ENCODE measurements at places on chromosomes 2 and 18.

GRCh38 chr2:20193185-20193584 is 31.7 kb downstream of the SDC1 start:
- no peak for DNase-seq

DNA sequence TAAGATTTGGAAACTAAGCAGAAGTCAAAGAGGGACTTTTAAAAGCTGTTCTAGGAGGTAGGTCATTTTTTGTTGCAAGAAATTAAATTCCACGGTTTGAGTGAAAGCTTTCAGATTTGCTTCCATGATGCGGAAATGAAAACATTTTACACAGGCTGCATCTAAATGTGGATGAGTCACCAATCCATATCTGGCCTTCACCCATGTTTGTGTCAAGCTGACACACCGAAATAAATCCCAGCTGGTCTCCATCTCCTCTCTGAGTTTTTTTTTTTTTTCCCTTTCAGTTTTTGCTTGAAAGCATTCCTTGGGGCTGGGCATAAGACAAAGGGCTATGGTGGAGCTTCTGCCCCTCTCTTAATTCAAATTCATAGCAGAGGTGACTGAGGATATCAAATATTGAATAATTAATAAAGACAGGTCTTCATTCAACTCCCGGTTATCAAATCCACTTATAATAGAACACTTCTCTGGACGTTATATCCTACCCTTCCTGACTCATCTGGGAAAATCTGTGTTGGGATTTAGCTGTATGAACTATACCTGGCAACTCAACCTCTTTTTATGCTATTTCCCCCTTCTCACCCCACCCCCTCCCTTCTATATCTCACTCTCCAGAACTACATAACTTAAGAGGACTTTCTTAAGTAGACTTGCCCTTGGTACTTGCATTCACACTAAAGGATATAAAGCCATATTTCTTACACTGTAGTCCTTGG is 558.3 kb upstream of the GCFC2 start:
- no peak for DNase-seq

- DNase-seq: no peak
Observed at GRCh38 chr18:44920441-44920840, 239.8 kb downstream of the SETBP1 start.

DNA sequence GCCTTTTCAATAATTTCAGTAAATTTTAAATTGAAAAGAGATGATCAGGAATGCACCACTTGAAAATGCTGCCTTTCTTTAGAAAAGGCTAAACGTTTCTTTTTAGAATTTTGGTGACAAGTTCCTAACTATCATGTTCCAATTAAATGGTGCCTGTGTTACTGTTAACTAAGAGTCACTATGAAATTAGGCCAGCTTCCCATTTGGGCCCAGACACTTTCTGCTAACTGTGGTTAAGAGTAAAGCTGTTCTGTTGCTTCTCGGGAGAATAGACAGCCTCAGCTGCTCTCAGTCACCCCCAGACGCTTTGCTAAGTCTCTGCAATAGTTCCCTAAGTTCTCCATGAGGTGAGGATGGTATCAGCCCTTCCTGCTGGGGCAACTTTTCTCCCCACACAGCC is 90.2 kb downstream of the NPAS2 start:
- no peak for DNase-seq

- peak; percentile 62 for DNase-seq
Observed at GRCh38 chr2:70069049-70069448, 18.2 kb upstream of the PCBP1 start.

DNA sequence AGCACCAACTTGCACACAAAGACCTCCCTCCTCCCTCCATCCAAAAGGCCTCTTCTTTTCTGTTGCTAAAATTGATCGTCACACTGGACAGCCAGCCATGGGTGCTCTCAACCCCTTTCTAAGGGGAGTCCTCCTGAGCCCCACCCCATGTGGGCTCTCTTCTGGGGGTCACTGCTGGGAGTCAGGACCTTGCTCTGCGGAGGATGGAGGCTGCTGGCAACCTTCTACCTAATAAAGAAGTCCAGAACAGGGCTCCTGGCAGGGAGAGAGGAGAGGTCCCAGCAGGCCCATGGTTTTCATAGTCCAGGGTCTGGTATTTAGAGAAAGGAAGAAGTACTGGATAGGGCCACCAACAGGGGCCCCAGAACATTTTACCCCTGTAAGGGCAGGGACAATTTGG is 67.6 kb upstream of the OTOS start:
- no peak for DNase-seq

DNA sequence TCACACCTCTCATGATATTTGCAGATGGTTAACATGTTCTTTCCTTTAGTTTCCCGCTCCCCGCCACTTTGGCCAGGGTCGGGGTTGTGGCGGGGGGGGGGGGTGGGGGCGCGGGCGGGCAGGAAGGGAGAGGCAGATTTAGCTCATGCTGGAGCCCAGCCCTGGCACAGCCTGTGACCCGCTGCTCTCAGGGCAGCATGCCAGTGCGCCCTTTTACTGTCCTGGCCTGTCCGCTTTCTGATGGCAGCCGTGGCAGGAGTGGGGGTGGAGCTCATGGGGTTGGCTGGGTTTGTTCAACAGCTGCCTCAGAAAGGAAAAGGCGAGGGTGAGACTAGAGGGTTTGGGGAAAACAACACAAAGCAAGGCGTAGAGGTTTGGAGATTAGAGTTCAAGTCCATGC is 56.1 kb downstream of the TNP1 start:
- no peak for DNase-seq

DNA sequence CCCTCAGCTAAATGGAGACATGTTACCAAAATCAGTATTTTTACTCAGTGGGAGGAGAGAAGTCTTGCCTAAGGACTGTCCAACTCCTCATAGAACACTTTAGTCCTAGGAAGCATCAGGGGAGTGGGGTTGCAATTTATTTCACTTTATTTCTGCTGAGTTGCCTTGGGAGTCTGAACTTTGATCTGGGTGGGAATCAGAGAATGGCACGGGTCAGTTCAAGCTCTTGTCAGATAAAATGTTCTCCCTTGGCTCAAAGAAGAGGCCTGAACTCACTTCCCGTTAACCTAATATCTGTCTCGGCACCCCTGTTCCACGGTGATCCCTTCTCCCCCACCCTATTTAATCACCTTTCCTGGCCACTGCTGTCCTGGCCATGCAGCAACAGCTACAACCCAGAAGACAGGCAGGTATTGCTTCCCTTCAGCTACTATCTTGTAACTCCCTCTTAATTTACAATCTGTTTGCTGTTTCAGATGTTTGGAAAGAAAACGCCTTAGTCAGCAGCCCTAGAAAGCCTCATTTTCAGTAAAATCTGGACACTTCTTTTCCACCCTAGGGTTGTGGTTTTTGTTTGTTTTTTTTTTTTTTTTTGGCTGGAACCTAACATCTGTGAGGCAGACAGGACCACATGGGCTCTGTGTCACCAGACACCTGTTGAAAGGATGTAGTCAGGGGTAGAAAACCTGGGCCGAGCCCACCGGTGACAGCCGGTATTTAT is 52.5 kb downstream of the SERTAD2 start:
- no peak for DNase-seq

- no peak for DNase-seq
Observed at GRCh38 chr2:71614976-71615766, 161.8 kb downstream of the DYSF start.

- no peak for DNase-seq
Observed at GRCh38 chr2:237455764-237456163, 31.3 kb upstream of the MLPH start.

DNA sequence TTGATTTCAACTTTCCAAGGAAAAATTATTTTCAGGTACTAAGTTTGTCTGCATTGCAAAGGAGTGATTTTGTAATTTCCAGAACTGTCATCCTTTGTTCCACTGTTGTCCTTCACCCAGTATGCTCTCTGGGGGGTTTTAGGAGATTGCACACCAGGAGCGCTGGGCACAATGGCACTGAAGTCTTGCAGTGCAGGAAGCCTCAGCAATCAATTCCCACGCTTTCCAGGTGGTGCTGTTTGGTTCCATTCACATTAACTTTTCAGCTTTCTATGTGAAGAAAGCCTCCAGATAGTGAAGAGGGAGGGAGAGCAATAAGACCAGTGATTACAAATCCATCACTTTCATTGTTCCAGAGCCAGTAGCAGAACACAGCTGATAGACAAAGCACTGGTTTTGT is 344.0 kb upstream of the VWC2L start:
- DNase-seq: no peak

DNA sequence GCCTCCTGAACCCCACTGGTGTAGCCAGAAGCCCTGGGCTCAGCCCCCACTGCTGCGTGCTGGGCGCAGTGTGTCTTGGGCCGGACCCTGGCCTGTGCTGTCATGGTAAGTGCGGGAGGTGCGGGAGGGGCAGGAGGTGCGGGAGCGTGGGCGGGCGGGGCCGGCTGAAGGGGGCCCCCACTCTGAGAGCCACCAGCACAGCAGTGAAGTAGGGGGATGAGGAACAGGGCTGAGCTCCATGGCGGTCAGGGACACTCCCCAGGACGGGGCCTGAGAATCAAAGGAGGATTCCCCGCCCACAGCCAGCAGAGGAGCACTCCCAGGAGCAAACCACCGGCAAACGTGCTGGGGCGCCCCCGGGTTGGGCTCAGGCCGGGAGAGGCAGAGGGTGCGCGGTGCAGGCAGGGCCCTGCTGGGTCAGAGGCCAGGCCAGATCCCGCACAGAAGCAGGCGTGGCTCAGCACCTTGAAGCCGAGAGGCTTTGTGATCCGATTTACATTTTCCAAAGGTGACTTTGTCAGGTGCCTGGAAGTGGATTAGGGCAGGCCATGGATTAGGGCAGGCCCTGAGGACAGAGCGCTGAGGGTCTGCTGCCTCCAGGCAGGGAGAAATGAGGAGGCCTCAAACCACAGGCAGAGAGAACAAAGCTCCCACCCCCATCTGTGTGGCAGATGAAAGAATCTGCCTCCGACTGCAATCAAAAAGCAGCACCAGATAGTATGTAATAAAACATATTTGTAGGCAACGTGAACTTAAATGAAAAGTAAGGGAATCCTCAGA is 152.0 kb upstream of the RAB6C start:
- DNase-seq: no peak

DNA sequence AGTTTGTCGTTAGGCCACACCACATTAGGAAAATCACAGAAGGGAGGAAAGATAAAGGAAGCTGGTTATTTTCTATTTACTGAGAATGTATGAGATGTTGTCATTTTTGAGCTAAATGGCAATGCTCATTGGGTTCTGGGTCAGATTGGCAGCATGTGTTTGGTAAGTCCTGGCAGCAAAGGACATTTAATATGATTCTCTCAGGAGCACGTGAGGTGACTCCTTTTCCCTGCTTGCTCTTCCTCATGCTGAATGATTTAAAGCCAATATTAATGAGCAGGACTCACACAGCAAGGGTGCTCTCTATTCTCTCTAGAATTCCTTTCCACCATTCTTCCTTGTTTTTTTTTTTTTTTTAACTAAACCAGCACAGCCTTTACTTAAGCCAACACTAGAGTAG is 298.2 kb downstream of the XIRP2 start:
- DNase-seq: no peak

- DNase-seq: peak; percentile 44
Observed at GRCh38 chr2:239321596-239322415, 79.0 kb downstream of the HDAC4 start.

DNA sequence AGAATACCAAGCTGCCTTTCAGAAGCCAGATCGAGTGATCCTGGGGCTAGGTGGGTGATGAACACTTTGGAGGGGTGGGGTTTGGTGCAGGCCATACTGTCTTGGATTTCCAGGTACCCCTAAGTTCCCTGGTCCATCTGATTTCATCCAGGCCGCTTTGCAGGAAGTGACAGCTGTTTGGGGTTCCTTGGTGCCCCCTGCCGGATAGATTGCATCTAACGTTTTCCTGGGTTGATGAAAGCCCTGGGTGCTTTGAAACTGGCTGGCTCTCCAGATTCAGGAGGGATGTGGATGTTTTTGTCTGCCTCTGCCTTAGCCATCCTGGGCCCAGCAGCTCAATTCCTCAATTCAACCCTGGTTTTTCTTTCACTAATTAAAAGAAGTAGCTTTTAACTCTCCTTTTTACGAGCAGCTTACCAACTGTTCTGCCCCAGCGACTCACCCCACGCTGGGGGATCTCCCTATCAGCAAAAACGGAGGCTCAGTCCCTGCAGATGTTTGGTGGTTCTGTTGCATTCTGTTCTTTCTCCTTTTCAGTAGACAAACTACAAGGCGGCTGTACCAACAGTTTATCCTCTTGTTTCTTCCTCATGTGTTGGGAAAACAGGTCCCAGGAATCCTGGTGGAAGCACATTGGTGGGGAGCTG is 37.1 kb downstream of the ARHGEF4 start:
- peak; percentile 65 for DNase-seq

All from activated T-cell treated with anti-CD3 and anti-CD28 coated beads for 4 hours (primary cell).